ENCODE measurements at places on chromosomes 11 and 22.

- DNase-seq, result no peak
Measured at GRCh38 chr11:47536915-47537314, 16.0 kb downstream of the CELF1 start.

GRCh38 chr11:34192481-34193401 is 87.3 kb downstream of the NAT10 start:
- peak; percentile 95 for DNase-seq

DNA sequence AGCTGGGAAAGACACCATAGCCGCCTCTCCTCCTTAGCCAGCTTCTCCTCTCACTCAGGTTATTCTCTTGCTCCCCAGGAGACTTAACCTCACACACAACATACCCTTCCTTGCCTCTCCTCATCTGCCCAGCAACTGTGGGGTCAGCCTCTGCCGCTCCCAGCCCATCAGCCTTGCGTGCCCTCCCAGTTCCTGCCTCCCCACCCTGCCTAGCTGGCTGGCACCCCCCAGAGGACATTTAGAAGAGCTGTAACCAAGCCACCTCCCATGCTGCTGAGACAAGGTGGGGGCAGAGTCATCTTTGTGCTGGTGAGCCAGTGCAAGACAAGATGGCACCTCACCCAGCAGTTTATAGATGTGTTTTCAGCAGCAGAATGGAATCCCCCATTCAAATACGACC is 38.2 kb downstream of the TOM1 start:
- no peak for DNase-seq

- DNase-seq, result no peak
Measured at GRCh38 chr11:45023065-45023365, 72.3 kb upstream of the TP53I11 start.

- DNase-seq, result no peak
Measured at GRCh38 chr11:69463181-69463994, 18.1 kb upstream of the LINC01488 start.

DNA sequence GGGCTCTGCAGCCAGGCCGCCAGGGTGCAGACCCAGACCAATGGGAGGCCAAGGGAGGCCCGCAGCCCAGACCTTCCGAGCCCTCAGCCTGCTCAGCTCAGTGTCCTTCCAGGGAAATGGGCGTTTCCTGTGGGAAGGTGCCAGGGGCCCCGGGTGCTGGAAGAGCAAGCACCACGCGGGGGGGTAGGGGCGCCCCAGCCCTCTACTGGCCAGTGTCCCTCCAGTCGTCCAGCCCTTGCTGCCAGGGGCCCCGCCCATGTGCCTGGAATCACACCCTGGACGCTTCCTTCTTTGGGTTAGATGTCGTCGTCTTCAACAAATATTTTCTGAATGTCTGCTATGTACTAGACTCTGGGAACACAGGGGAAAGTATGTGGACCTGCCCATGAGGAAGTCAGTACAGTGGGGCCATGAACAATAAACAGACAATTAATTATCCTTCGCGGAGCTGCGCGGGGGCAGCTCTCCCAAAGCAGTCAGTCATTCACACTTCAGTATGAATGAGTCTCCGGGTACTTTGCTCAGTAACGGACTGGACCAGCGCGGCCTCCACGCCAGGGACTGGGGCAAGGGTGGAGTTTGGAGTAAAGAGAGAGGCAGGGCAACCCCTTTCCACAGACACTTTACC is 60.2 kb downstream of the CDKN1C start:
- DNase-seq, result no peak

- DNase-seq, result no peak
Measured at GRCh38 chr11:2702771-2703362, 3.1 kb upstream of the KCNQ1OT1 start.

- peak; percentile 24 for DNase-seq
Measured at GRCh38 chr11:116454020-116454645, 318.7 kb downstream of the BUD13 start.

DNA sequence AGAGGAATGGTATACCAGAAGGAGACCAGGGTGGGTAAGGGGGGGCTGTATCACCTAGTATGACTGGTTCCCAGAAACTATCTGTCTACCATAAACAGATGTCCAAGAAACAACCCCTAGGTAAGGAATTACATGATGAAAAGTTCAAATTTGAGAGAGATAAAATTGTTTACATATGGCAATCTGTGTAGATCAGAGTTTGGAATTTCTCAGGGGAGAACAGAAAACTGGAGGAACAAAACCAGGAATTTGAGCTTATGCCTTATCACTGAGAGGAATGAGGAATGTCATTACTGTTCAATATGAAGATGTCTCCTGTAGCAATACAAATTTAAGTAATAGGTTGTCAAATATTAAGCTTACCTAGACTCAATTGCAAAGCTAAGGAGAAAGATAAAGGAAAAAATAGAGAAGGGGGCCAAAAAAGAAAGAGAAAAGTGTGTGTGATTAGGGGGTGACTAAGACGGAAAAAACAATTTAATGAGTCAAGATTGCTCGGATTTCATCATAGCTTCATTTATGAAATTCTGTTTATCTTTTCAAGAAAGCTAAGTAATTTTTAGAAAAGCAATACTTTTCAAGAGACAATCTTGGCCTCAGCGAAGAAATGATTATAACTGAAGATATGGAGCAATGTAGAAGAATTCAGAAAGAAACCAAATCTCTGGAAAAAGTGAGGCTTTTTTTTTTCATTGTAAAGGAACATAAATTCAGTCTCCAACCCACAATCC is 117.8 kb downstream of the APOL5 start:
- no peak for DNase-seq

- DNase-seq, result no peak
Measured at GRCh38 chr11:70674605-70675004, 276.3 kb downstream of the CTTN start.

DNA sequence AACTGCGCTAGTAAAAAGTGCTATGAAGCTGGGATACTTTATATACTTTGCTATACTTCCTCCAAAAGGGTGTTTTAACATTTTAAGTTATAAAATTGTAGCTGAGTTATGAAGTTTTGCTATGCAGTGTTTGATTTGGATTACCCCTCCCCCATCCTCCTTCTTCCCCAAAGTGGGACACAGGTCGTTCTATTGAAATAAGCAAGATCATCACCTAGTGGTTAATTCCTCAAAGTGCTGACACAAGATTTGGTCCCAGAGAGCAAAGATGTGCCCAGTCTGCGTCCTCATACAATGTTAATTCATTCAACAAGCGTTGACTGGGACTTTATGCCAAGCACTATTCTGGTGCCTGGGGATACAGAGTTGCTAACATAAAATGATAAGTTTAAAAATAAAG is 78.5 kb downstream of the SPON1 start:
- DNase-seq, result no peak

DNA sequence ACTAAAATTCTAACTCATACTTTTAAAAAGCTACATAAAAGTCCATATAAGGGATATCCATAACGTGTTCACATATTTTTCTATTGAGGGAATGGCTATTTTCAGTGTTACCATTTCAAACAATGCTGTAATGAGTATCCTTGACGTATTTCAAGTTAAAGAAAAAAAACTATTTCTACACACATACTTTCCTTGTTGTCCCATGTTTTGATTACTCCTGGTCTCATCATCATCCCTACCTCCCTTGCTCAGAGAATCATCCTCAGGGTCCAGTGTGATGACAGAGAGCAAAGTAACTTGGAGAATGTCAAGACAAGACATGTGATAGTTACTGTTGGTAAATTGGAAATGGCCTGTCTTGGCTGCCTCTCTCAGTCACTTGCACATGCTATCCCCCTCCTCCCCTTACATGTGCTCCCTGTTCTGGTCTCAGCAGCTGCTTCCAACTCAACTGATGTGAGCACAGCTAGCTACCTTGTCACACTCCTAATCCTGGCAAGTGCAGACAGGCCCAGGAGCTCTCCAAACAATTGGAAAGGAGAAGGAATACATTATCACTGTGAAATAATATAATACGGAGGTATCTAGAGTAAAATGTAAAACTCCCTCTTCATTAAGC is 21.8 kb downstream of the NUMA1 start:
- no peak for DNase-seq

DNA sequence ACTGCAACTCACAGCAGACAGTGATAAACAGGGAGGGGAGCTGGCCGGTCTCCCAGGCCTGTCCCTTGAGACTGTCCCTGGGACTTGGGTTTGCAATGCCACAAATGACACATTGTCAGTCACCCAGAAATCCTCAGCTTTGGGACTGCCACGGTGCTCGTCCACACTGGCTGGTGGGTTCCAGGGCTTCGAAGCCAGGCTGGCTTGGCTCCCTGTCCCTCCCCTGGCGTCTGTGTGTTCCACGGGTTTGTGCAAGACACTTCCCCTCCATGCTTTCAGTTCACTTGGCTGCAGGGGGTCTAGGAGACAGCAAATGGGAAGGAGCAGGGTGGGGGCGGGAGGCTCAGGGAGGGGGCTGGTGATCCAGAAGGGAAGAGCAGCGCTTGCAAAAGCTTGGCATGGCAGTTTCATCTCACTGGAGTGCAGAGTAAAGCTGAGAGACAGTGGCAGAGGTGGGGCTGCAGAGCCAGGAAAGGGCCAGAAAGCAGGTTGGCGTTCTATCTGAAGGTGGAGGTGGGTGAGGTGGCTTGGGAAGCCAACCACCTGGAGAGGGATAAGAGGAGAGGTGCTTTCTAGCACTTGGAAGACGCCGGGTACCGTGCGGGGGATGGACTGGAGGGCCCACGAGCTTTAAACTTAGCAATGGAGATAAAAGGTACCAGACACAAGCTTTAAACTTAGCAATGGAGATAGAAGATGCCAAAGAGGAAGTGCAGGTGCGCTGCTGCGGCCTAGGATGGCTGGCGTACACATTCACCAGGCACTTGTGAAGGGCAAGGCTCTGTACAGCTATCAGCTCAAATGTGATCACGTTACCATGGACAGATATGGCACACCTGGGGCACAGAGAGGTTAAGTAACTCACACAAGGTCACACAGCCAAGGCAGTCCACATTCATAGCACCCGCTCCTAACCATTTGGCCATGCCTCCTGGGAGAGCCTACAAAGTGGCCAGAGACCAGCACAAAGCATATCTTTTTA is 86.4 kb upstream of the SHISAL1 start:
- DNase-seq, result no peak

- DNase-seq, result no peak
Measured at GRCh38 chr11:1000357-1001278, 35.9 kb downstream of the MUC6 start.

DNA sequence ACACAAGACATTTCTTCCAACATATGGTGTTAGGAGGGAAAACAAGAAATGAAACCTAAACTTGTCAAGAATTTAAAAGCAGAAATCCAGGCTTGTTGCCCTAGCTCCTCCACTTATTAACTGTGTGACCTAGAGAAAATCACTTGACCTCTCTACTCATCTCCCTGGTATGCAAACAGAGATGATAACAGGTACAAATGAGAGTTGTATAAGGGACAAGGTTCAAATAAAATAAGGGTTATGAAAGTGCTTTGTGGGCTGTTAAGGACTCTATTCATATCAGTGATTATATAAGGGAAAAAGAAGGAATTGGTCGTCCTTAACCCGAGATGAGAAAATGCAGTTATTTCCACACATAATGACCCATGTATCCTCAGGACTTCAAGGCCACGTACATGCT is 372.7 kb upstream of the TENM4 start:
- DNase-seq, result no peak

- DNase-seq, result peak; percentile 94
Measured at GRCh38 chr11:122850076-122850631, 11.9 kb downstream of the CRTAM start.

GRCh38 chr11:66126064-66126463 is 56.0 kb downstream of the PACS1 start:
- DNase-seq, result no peak

- no peak for DNase-seq
Measured at GRCh38 chr11:90874281-90874680, 651.4 kb upstream of the CHORDC1 start.

- DNase-seq, result no peak
Measured at GRCh38 chr11:46149826-46150225, 28.6 kb upstream of the PHF21A start.

GRCh38 chr11:70771099-70771885 is 373.0 kb downstream of the CTTN start:
- no peak for DNase-seq

DNA sequence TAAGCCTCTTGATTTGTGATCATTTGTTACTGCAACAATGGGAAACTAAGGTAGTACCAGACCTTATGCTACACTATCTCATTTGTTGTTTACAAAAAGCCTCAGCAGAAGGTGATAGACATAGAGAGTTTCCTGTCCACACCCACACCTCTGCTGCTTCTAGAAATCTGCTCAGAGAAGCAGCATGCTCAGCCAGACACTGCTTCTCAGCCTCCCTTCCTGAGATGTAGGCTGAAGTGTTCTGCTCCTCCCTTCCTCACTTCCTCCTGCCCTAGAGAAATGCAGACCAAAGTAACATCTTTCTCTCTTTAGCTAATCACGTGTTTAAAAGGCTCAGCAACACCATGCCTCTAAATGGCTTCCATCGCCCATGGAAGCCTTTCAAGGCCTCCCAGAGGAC is 88.4 kb downstream of the SLC1A2 start:
- no peak for DNase-seq

GRCh38 chr11:125239585-125240560 is 75.3 kb downstream of the PKNOX2 start:
- DNase-seq, result no peak

GRCh38 chr22:34297536-34298120 is 377.4 kb upstream of the LARGE1 start:
- no peak for DNase-seq

GRCh38 chr22:28963362-28963761 is 80.0 kb downstream of the ZNRF3 start:
- no peak for DNase-seq

GRCh38 chr11:118175993-118176777 is at the start of gene SCN2B:
Gene SCN2B (minus strand): TSS chr11:118176639. CDS start chr11:118176431, 208 bp downstream.
- DNase-seq, result no peak

GRCh38 chr11:13880634-13881033 is 81.9 kb upstream of the SPON1 start:
- peak; percentile 42 for DNase-seq

DNA sequence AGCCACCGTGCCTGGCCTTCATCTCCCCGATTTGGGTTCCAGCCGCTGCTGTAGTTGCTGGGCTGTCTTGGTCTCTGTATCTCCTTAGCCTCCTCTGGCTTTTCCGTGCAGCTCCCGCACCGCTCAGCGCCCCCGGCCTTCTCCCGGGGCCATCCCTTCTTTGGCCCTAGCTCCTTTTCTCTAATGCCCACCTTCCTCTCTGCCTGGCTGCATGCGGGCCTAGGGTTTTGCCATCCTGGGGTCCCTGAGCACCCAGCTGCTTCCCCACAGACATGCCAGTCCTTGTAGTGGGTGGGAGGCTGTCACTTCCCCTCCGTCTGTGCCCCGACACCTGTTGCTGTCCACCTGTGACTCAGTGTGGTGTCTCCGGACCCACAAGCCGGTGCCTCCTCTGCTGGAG is 36.4 kb downstream of the KCNJ4 start:
- no peak for DNase-seq

- DNase-seq, result no peak
Measured at GRCh38 chr11:71996946-71997345, 1.8 kb upstream of the IL18BP start.

- DNase-seq, result no peak
Measured at GRCh38 chr11:86596861-86597586, 75.4 kb downstream of the ME3 start.
